ENCODE measurements at places on chromosomes 16 and 17.
A peak's percentile ranks its signal among the peaks of the same experiment; 100 is the strongest.

DNA sequence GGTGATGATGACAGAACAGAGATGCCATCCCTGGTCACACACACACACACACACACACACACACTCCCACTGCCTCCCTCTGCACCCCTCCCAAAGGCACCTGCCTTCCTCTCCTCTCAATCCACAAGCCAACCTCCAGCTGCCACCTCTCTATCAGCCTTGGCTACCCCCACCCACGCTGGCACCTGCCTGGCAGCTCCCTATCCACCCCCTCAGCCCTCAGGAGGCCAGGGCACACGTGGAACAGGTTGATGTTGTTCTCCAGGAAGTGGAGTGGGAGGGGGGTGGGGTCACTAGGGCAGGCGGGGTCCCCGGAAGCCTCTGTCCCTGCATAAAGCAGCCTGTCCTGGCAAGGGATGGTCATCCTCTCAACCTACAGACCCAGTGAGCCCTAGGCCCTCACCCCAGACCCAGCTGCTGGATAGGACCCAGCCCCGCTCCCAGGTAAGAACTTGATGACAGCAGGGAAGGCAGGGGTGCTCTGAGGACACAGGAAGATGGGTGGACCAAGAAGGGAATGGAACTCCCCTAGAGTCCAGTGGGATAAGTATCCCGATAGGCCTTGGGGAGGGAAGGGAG is at the start of gene GSDMA:
Gene GSDMA, plus strand, starts transcription at position 363 of the 579 bp plus-strand sequence. CDS start 2,684 bp downstream, outside the sequence.
- no peak for DNase-seq

DNA sequence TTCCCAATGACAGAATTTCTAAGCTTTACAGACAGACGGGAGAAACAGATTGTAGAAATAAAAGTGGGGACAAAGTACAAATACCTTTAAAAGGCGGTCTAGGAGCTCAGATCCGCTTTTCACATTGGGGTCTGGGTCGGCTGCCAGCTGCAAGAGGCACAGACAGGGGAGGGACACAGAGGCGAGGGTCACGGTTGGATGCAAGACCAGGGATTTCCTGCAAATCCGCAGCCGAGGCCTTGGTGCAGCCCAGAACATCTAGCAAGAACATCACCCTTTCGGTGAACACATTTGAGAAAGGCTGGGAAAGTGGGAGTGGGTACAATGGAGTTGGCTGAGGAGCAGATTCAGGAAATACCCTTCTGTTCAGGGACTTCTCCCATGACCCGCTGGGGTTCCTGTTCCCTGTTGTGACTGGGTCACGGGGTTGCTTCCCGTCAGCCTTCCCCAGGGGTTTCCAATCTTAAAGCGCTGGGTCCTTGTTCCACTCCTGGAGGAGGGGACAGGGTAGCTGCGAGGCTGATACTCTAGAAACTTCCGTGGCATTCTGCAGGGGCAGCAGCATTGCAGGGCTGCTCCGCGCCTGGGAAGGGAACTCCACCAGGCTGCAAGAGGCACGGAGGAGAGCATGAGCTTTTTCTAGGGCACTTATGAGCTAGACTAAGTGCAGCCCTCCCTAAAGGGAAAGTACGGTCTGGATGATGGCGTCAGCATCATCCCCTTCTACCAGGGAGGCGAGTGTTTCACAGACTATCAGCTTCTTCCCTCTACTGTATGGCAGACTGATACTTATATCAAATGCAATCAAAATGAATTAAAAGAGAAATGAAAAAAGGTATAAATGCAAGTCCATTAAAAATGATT is 16.0 kb downstream of the VAC14 start:
- peak; percentile 42 for DNase-seq

GRCh38 chr17:76742958-76743357 is 5.0 kb downstream of the MFSD11 start:
- no peak for DNase-seq

- DNase-seq, result peak; percentile 39
Measured at GRCh38 chr17:50183421-50183994, 17.7 kb downstream of the SGCA start.

- DNase-seq, result no peak
Measured at GRCh38 chr17:31631766-31632165, 227.3 kb downstream of the COPRS start.

DNA sequence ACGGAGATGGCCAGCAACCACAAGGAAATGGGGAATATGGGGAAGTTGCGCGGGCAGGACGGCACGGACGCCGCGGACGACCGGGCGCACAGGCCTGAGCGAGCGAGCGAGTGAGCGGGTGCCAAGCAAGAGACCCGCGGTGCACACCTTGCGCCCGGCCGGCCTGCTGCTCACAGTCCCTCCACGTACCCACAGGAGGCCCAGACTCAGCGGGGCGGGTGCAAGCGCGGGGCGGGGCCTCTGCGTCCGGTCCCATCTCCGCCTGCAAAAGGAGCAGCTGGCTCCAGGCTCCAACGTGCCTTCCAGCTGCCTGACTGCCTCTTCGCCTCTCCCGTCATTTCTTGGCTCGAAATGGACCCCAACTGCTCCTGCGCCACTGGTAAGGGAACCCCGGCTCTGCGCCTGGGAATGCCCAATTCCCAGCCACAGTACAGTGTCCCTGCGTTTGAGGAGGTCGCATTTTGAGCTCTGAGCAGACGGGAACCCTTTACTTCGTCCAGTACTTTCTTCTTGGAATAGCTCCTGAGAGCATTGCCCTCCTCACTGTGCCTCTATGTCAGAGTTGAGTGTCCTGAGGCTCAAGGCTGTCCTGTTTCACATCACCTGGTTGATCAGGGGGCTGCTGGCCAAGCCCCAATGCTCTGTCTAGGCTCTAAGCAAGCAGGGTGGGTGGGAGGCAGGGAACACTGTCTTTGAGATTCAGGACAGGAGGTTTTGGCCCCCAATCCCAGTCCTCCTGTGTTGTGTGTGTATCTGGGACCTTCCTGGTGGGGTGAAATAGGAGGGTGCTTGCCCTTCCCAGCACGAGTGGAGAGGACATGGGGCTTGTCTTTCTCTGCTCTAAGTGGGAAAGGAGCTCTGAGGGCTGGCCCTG is 8.1 kb upstream of the MT1E start:
- DNase-seq, result peak; percentile 39

DNA sequence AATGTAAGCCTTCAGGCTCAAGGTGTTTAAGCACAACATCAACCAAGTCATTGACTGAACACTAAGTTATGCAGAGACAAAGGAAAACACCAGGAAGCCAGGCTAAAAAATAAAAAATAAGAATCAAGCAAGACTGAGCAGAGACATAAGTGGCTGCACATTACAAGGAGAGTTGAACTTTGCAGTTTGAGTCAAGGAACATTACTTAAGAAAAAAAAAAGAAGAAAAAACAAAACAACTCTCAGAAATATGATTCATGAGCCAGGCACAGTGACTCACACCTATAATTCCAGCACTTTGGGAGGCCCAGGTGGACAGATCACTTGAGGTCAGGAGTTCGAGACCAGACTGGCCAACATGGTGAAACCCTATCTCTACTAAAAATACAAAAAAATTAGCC is 168.1 kb downstream of the C16orf95 start:
- no peak for DNase-seq

- no peak for DNase-seq
Measured at GRCh38 chr17:67090341-67090740, 46.0 kb downstream of the CACNG1 start.

- DNase-seq, result no peak
Measured at GRCh38 chr17:77847221-77848085, 111.0 kb upstream of the TNRC6C start.

DNA sequence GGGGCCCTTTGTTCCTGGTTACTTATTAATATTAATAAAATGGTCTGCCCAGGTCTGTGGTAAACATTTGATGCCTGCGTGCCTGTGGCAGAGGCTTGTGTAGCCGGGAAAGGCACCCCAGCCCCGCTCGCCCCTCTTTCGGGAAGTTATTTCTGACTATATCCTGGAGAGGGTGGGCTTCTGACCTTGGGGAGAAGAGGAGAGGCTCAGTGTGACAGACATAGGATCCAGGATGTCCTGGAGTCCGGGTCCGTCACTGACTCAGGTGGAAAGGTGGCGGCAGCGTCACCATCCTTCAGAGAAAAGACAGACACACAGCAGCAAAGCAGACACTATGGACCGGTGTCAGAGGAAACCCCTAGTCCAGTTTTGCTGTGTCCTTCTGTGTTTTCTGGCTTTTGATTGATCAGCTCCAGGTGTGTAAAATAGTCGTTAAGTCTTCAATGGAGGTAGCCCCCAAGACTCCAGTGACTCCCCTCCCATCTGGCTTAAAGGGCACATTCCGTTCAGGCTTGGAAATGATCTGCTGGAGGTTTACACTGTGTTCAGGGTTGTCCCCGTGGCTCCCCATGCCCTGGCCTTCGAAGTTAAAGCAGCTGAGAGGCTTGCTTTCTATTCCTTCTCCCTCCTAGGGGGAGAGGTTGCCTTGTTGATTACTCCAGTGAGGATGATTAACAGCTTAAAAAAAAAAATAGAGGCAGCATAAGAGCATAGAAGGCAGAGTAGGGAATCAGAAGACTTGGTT is 81.6 kb downstream of the CCDC182 start:
- no peak for DNase-seq

GRCh38 chr17:32525122-32525521 is 38.3 kb downstream of the CDK5R1 start:
- no peak for DNase-seq

GRCh38 chr17:47806026-47806912 is 15.3 kb downstream of the OSBPL7 start:
- no peak for DNase-seq

DNA sequence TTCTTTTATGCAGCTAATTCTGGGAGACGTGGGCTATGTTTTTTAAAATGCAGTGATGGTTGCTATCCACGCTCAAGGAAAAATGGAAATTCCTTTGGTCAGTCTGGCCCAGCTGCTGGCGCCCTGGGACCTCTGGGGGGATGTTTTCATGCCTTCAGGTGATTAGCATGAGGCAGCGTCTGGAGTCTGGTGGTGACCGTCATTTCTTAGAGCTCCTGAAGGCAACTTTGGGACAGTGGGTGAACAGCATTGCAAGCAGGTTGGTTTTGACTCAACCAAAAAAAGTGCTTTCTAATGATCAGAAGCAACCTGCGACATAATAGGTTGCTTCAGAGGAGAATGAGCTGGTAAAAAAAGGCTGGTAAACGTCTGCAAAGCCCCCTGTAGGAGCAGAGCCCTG is 82.3 kb downstream of the RPA1 start:
- no peak for DNase-seq

DNA sequence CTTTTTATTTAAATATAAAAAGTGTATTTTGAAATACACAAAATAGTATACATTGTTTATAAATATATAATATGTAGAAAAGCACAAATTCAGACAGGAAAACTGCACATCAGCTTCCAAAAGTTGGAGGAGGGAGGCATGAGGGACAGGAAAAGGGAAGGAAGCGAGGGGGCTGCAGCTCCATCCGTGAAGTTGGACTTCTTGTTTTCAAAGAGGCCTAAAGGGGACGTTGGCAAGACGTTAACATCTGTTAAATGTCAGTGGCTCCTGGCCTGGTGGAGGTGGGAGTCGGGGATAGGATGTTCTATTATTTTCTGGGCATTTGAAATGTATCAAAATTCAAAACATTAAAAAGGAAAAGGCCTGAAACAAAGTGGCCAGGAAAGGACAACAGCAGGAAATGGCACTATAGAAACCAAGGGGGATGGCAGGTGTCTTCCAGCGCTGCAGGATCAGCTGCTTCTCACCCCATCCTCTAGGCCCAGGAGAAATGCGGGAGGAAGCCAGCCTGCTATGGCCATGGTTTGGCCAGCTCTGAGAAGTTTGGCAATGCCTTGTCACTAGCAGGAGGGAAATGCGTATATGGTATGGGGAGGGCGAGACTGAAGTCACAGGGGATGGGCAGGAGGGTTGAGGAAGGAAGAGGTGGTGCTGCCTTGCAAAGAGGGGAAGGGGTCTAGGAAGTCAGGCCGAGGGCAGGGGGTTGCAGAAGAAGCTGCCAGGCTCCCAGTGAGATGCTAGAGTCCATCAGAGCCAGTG is 6.4 kb downstream of the CMTM2 start:
- peak; percentile 30 for DNase-seq

GRCh38 chr17:51601622-51602261 is 341.4 kb downstream of the UTP18 start:
- no peak for DNase-seq

GRCh38 chr17:69732272-69732918 is 317.9 kb downstream of the MAP2K6 start:
- no peak for DNase-seq

Measured in suppressor macrophage treated with lipopolysaccharide for 4 hours (primary cell).